ENCODE measurements at places on chromosomes 3 and 15.
A peak's percentile ranks its signal among the peaks of the same experiment; 100 is the strongest.

GRCh38 chr3:70740872-70741271, 428.4 kb upstream of the MDFIC2 start:
- no peak overlapping the region for H3K4me3 ChIP-seq
- H3K4me1 ChIP-seq, result no peaks in the 10 kb centered on the region
- H3K36me3 ChIP-seq, result no peaks in the 10 kb centered on the region
- no peak for DNase-seq
- no peak overlapping the region for H3K27ac ChIP-seq

- DNase-seq, result no peak
- no peak overlapping the region for H3K4me3 ChIP-seq
- no peak overlapping the region for H3K27ac ChIP-seq
- H3K27me3 ChIP-seq, result no peaks in the 10 kb centered on the region
- peaks cover 14% of the 10 kb centered on the region for H3K36me3 ChIP-seq
These were observed 5.8 kb downstream of the MAP2K5 start for GRCh38 chr15:67548236-67548852.

GRCh38 chr3:186044427-186044826, 64.5 kb downstream of the ETV5 start:
- no peak overlapping the region for H3K4me3 ChIP-seq
- H3K36me3 ChIP-seq, result no peaks in the 10 kb centered on the region
- H3K4me1 ChIP-seq, result no peaks in the 10 kb centered on the region
- no peak for DNase-seq
- no peaks in the 10 kb centered on the region for H3K27me3 ChIP-seq

DNA sequence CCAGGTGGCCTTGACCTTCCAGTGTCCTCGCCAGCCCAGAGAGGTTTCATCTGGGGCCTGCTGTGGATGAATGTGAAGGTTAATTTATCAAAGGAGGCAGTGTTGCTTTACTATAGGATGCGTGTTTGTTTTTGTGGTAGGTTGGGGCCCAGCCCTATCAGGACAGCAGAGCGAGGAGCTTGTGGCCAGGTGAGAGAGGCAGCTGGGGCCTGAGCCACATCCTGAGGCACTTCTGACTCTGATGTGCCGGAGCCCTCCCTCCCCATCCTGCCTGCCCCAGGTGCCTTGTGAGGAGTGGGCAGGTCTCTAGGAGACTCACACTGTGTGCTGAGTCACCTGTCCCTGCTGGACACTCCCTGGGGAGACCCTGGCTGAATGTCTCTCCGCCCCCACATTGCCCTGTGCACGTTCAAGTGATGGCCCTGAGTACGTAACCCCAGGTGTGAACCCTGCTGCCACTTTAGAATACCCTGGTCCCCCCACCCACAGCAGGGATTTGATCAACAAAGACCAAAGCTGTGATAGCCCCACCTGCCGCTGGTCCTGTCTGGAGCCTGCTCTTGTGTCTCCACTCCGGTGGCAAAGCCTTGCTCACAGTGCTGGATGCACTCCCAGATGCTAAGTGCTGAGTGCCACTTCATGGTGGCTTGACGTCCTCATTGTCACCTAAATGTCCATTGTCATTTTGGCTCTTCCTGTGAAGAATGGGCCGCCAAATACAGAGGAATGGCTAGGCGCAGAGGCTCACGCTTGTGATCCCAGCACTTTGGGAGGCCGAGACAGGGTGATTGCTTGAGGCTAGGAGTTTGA, 16.0 kb downstream of the FBLN2 start:
- no peak for DNase-seq
- no peaks in the 10 kb centered on the region for H3K4me1 ChIP-seq
- H3K4me3 ChIP-seq, result no peak overlapping the region
- H3K27ac ChIP-seq, result no peak overlapping the region

- DNase-seq, result no peak
- H3K36me3 ChIP-seq, result no peaks in the 10 kb centered on the region
- no peaks in the 10 kb centered on the region for H3K4me1 ChIP-seq
- H3K27me3 ChIP-seq, result peaks cover 8% of the 10 kb centered on the region
- no peak overlapping the region for H3K4me3 ChIP-seq
These were observed 36.4 kb downstream of the DNAJB8 start for GRCh38 chr3:128430301-128430700.

DNA sequence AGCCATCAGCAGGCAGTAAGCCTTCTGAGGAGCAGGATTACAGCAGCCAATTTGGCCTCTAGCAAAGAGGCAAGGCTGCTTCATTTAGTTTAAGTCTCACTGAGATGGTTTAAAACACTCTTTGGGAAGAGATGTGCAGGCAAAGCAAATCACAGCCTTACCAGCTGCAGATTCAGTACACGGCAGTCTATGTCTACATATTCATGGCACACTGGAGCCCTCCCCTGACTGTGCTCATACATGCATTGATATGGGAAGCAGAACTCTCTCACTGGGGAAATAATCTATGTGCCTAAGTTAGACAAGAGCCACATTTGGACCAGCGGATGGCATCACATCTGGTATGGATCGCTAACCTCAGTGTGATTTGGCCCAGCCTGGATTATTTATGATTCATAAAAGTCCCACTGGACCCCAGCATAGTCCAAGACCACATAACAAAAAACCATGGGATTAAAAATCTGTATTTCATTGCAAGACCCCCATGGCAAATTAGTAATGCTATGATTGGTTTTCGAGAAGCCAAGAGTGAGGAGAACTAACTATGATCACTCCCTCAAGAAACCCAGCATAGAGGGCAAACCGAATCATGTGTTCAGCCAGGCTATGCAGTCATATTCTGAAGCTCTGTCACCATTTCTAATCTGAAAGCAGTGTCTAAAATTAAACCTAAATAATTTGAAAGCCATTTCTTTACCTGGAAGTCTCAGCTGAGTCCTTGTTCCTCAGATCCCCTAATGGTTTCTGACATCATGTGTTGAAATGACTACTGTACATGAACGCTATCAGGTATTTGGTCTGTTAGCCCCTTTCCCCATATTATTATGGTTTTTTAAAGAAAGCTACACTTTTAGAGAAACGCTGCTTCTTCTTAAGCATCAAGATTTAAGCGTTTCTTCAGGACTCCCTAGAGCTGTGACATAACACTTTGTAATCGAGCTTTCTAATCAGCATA, 1.2 kb downstream of the PRICKLE2 start:
- no peak overlapping the region for H3K4me3 ChIP-seq
- no peak for DNase-seq
- H3K27me3 ChIP-seq, result no peaks in the 10 kb centered on the region
- no peaks in the 10 kb centered on the region for H3K36me3 ChIP-seq

- no peak overlapping the region for H3K4me3 ChIP-seq
- no peaks in the 10 kb centered on the region for H3K27me3 ChIP-seq
- no peak overlapping the region for H3K27ac ChIP-seq
- H3K4me1 ChIP-seq, result no peaks in the 10 kb centered on the region
- H3K36me3 ChIP-seq, result no peaks in the 10 kb centered on the region
- DNase-seq, result no peak
These were observed 2.8 kb downstream of the APOD start for GRCh38 chr3:195580744-195581443.

- H3K4me1 ChIP-seq, result peaks cover 54% of the 10 kb centered on the region
- DNase-seq, result no peak
- no peaks in the 10 kb centered on the region for H3K27me3 ChIP-seq
- peaks cover 10% of the 10 kb centered on the region for H3K36me3 ChIP-seq
- H3K4me3 ChIP-seq, result peak overlapping the region; percentile 90
These were observed 814 bp upstream of the TEX264 start for GRCh38 chr3:51670053-51670822.

- no peak for DNase-seq
- no peak overlapping the region for H3K27ac ChIP-seq
- H3K36me3 ChIP-seq, result no peaks in the 10 kb centered on the region
- H3K4me1 ChIP-seq, result no peaks in the 10 kb centered on the region
- H3K27me3 ChIP-seq, result no peaks in the 10 kb centered on the region
- H3K4me3 ChIP-seq, result no peak overlapping the region
These were observed 72.1 kb downstream of the OTOL1 start for GRCh38 chr3:161568671-161569070.

DNA sequence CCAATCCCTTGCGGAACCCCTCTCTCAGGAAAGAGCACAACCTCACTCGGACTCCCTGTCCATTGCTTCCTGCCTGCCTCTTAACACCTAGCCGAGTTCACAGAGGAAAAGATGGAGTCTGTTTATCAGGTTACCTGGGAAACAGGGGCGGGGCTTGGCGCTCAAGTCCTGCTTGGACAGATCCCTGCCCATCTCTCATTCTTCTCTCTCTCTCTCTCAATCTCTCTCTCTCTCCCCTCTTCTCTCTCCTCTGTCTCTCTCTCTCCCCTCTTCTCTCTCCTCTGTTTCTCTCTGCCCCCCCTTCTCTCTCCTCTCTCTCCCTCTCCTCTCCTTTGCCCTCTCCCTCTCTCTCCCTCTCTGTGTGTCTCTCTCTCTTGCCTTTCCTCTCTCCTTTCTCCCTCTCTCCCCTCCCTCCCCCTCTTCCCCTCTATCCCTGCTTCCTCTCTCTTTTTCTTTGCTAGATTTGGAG, at the start of gene EFHB:
Gene EFHB (minus strand): TSS at position 120 of the 469 bp plus-strand sequence. CDS start 199 bp downstream, outside the sequence.
- H3K27me3 ChIP-seq, result no peaks in the 10 kb centered on the region
- no peak within 1 kb of the TSS for H3K4me3 ChIP-seq
- H3K36me3 ChIP-seq, result no peaks in the 10 kb centered on the region
- no peaks in the 10 kb centered on the region for H3K4me1 ChIP-seq

GRCh38 chr3:45664578-45664977, 24.6 kb upstream of the SACM1L start:
- H3K27me3 ChIP-seq, result no peaks in the 10 kb centered on the region
- H3K36me3 ChIP-seq, result no peaks in the 10 kb centered on the region

GRCh38 chr3:12224181-12225147, 64.4 kb upstream of the PPARG start:
- H3K27me3 ChIP-seq, result peaks cover 5% of the 10 kb centered on the region
- H3K27ac ChIP-seq, result no peak overlapping the region
- H3K36me3 ChIP-seq, result no peaks in the 10 kb centered on the region

GRCh38 chr3:3081381-3082233, 28.6 kb downstream of the IL5RA start:
- H3K27me3 ChIP-seq, result no peaks in the 10 kb centered on the region
- no peak overlapping the region for H3K27ac ChIP-seq
- no peaks in the 10 kb centered on the region for H3K4me1 ChIP-seq

- H3K4me1 ChIP-seq, result no peaks in the 10 kb centered on the region
- DNase-seq, result no peak
- no peaks in the 10 kb centered on the region for H3K36me3 ChIP-seq
- no peak overlapping the region for H3K4me3 ChIP-seq
- no peak overlapping the region for H3K27ac ChIP-seq
These were observed 11.0 kb upstream of the C15orf61 start for GRCh38 chr15:67509918-67510317.

DNA sequence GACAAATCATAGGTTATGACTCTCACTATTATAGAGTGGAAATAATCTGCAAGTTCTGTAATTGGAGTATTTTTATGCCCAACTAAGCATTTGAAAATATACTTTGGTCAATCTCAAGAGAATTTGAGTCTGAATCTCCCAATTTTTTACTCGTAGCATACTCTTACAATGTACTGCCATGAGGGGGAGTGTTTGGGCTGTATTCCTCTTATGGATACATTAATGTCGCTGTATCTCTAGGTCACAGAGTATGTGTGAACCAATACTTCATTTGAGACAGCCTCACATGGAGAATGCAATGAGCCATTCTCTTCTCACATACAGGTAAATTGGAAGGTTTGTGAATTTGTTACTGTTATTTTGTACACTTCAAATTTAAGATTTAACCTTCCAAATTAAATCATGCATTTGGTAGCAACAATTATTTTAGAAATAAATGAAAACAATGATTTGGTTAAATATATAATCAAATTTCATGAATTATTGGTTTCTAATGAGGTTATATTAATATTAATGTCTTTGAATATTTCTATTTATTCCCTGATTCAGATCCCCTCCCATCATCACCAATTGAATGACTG, 5.5 kb upstream of the CD200 start:
- H3K27me3 ChIP-seq, result no peaks in the 10 kb centered on the region
- no peaks in the 10 kb centered on the region for H3K36me3 ChIP-seq

GRCh38 chr15:99431661-99432091, 134.1 kb upstream of the MEF2A start:
- no peaks in the 10 kb centered on the region for H3K27me3 ChIP-seq
- no peak overlapping the region for H3K27ac ChIP-seq
- DNase-seq, result no peak
- H3K36me3 ChIP-seq, result no peaks in the 10 kb centered on the region
- no peak overlapping the region for H3K4me3 ChIP-seq
- peaks cover 34% of the 10 kb centered on the region for H3K4me1 ChIP-seq

DNA sequence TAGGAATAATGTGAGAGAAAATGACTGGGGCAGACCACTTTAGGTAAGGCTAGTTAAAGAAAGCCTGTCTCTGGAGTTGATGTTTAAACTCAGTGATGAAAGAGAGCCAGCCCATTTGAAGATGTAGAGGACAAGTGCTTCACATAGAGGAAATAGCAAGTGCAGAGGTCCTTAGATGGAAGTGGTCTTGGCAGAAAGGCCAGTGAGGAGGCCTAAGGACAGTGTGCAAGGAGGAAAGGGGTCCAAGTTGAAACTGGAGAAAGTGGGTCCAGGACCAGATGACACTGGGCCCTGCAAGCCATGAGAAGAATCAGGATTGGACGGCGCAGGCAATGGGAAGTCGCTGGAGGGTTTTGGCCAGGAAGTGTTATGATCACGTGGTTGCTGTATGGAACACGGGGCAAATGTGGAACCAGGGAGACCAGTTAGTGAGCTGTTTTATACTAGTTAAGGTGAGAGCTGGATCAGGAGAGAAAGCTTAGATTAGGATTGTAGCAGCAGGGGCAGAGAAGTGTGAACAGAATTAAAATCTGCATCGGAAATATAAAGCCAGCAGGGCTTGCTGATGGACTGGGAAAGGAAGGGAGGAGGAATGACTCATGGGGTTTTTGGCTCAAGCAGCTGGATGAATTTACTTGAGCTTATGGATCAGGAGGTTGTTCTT, 48.0 kb upstream of the SCAANT1 start:
- no peak overlapping the region for H3K4me3 ChIP-seq
- H3K27me3 ChIP-seq, result no peaks in the 10 kb centered on the region
- no peaks in the 10 kb centered on the region for H3K36me3 ChIP-seq
- DNase-seq, result no peak
- no peak overlapping the region for H3K27ac ChIP-seq

DNA sequence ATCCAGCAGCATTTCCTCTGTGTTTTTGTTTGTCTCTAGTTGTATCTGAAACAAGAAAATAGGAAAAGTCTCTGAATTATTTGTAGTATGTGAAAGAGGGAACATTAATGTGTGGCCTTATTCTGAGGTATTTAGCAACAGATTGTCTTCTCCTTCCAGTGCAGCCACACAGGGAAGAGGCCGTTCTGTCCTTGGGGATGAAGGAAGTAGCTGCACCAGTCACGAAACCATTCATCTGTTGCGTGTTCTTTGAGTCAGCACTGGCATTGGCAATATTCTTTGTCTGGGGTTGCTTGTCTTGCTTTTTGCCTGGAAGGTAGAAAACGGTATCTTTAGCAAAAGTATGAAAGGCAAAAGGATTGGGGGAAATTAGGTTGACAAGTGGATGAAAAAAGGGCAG, 91.6 kb downstream of the CDIN1 start:
- no peak for DNase-seq
- no peak overlapping the region for H3K27ac ChIP-seq
- H3K4me1 ChIP-seq, result no peaks in the 10 kb centered on the region
- H3K36me3 ChIP-seq, result no peaks in the 10 kb centered on the region
- no peak overlapping the region for H3K4me3 ChIP-seq

- H3K4me1 ChIP-seq, result no peaks in the 10 kb centered on the region
- no peak for DNase-seq
- H3K27me3 ChIP-seq, result no peaks in the 10 kb centered on the region
- H3K27ac ChIP-seq, result no peak overlapping the region
- no peak overlapping the region for H3K4me3 ChIP-seq
- H3K36me3 ChIP-seq, result peaks cover 16% of the 10 kb centered on the region
These were observed 156.1 kb downstream of the TBL1XR1 start for GRCh38 chr3:177041021-177041729.
